ENCODE measurements at places on chromosomes 5 and 9.
A peak's percentile ranks its signal among the peaks of the same experiment; 100 is the strongest.

DNA sequence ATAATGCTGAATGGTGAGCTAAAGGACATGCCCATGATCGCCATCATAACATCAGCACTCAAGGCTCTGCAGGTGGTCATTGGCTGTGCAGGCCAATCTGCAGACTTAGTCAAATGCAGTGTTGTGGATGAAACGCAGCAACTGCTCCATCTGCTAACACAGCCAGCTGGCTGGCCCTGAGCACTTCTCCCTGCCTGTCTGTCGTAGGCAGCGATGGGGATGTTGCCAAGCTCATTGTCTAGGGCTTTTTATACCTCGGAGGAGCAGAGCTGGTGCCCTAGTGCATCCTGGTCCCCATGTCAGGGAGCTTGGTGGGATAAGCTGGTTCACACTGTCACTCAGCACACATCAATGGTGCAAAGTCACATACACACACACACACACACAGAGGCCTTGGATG lies 189.4 kb downstream of the TENT4A start:
- DNase-seq: no peak

GRCh38 chr9:100352201-100352726 lies 478 bp downstream of the TEX10 start:
- DNase-seq: peak; percentile 32

DNA sequence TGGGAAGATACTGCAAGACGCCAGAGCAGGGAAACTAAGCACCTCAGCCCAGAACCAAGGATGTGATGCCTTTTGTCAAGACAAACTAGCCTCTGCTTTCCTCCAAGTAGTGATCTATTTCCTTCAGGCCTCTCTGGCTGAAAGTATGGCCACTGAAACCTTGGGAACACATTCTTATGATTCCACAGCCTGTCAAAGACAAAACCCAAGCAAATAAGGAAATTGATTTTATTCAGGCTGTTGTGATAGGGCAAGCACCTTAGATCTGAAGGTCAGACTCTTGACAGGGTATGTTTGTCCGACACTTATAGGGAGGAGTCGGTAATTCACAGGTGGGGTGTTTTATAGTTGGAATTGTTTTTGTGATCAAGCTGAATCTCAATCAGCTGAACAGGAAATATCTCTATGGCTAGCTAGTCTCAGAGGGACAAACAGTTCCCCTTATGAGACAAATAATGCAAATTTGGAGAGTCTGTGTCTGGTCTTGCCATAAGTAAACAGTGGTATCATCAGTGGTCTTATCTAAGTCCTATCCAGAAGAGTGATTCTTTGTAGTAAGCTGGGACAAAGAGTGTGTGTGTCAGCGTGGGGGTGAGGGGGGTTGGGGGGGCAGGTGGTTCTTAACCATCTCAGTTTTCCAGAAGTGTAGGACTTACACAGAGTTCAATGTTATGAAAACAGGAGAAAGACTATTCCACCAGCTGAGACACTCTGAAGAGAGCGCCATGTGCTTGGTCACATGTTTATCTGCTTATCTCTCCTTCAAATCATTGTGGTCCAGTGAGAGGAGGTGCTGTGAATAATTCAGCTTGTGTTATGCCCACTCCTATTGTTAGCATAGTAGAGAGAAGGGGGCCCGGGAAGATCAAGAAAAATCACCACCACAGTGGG lies 6.7 kb upstream of the ZCCHC10 start:
- peak; percentile 26 for DNase-seq

DNA sequence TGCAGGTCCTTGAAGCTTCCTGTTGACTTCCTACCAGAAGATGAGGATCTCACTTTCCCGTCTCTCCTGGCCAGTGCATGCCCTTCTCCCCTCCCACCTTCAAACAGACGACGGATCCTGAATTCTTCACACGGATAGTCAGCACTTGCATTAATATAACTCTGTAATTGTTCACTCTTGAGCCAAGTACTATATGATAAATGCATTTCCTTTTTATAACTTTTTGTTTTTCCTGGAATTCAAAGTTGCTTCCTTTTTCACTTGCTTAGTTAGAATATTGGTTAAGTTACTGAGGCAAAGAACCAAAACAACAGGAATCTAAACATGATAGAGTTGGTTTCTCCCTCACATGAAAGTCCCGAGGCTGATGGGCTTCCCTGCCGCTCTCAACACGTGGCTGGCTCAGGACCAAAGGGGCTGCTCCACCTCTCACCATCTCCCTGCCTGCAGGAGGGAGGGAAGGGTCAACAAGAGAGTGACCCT lies 20.2 kb upstream of the EGFL7 start:
- DNase-seq: no peak

GRCh38 chr5:63916786-63917185 lies 45.5 kb downstream of the HTR1A start:
- peak; percentile 47 for DNase-seq

GRCh38 chr5:36573438-36573837 lies 33.0 kb upstream of the SLC1A3 start:
- DNase-seq: peak; percentile 93

DNA sequence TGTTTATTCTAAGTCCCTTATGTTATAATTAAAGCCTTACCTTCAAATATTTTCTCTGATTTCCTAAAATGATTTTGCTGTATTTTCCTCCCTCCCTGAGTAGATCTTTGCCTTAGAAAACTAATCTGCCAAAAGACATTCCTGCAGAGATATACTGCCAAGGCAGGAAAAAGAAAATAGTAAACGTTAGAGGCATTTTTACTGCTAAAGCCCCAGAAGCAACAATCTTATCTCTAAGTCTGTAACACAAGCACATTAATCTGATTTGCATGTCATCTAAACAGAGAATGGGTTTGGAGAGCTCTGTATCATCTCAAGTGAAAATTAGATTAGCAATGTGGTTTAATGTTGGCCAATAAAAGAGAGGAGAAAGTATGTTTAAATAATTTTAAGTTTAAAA lies 847.7 kb downstream of the MAT2B start:
- peak; percentile 48 for DNase-seq

GRCh38 chr9:79300068-79300467 lies 271.7 kb upstream of the TLE4 start:
- DNase-seq: no peak

DNA sequence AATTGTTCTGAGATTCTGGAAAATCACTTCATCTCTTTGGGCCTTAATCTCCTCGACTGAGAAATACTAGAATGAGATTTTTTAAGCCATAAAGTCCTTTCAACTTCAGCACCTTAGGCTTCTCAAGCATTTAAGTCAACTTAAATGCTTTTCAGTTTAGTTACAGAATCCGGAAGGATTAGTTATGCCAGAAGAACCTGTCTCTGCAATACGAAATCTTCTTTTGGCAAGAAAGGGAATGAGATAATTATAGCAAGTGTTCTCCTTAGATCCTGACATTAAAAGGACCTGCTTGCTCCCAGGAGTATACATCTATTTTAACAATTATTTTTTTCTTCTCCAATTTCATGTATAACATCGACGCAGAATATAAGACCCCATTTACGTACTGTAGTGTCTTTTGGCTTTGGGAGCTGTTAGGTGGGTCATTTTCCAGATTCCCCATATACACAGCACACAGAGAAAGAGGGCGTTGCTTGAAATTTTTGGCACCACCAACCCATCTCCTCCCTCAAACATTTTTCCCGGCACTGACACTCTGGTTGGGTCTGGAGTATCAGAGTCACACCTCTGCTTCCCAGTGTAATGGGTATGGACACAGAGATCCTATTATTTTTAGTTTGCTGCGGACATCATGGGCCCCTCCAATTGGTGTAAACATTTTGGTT lies 43.6 kb upstream of the CLINT1 start:
- DNase-seq: no peak

DNA sequence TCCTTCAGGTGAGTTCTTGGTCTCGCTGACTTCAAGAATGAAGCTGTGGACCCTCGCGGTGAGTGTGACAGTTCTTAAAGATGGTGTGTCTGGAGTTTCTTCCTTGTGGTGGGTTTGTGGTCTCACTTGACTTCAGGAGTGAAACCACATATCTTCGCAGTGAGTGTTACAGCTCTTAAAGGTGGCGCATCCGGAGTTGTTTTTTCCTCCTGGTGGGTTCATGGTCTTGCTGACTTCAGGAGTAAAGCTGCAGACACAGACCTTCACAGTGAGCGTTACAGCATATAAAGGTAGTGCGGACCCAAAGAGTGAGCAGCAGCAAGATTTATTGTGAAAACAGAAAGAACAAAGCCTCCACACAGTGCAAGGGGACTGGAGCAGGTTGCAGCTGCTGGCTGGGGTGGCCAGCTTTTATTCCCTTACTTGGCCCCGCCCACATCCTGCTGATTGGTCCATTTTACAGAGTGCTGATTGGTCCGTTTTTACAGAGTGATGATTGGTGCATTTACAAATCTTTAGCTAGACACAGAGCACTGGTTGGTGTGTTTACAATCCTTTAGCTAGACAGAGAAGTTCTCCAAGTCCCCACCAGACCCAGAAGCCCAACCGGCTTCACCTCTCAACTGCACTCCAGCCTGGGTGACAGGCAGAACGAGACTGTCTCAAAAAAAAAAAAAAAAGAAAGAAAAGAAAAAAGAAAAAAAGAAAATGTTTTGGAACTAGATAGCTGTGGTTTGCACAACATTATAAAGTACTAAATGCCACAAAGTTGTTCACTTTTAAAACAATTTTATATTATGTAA lies 9.1 kb upstream of the ERMP1 start:
- DNase-seq: no peak

DNA sequence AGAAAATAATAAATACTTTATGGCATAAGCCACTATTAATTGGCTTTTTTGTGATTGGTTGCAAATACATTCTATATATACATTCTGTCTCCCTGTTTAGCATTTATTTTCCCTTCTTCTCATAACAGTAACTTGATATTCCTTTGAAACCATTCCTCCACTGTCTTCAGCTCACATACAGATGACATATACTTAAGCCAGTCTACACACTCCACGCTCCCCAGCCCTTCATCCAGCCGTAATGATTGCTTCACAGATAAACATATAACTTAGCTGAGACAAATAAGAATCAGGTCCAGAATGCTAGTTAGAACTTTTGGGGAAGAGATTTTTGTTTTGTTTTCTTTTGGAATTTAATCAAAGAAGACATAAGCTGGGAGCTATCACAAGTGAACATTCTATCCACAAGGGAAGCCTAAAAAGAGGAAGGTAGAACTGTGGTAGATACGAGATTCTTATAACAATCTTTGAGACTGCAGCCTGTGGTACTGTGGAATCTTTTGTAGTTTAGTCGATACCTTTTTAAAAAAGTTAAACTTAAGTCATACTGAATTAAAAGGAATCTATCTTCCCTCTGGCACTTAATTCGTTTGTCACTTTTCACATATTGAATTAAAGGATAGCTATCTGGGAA lies 365.1 kb upstream of the PRR16 start:
- DNase-seq: no peak

GRCh38 chr5:119323601-119324000 lies 32.2 kb upstream of the TNFAIP8 start:
- peak; percentile 34 for DNase-seq

DNA sequence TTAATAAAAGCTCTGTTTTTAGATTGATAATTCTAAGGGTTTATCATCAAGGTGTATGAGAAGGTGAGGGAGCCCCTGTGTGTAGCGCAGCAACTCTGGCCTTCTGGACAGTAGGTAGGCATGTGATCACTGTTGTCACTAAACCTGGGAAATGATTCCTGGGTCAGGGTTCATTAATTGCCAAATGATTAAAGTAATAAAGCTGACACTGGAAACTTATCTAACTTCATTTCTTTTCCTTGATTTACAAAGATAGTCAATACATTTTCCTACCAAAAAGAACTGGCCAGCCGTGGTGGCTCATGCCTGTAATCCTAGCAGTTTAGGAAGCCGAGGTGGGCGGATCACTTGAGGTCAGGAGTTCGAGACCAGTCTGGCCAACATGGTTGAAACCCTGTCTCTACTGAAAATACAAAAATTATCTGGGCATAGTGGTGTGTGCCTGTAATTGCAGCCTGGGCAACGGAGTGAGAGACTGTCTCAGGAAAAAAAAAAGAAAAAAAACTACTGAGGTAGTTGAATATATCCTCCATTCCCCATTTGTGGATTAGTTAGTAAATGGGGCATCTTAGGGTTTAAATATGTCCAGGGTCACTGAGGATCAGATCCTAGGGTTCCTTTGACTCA lies 2.4 kb downstream of the EHMT1 start:
- peak; percentile 33 for DNase-seq

DNA sequence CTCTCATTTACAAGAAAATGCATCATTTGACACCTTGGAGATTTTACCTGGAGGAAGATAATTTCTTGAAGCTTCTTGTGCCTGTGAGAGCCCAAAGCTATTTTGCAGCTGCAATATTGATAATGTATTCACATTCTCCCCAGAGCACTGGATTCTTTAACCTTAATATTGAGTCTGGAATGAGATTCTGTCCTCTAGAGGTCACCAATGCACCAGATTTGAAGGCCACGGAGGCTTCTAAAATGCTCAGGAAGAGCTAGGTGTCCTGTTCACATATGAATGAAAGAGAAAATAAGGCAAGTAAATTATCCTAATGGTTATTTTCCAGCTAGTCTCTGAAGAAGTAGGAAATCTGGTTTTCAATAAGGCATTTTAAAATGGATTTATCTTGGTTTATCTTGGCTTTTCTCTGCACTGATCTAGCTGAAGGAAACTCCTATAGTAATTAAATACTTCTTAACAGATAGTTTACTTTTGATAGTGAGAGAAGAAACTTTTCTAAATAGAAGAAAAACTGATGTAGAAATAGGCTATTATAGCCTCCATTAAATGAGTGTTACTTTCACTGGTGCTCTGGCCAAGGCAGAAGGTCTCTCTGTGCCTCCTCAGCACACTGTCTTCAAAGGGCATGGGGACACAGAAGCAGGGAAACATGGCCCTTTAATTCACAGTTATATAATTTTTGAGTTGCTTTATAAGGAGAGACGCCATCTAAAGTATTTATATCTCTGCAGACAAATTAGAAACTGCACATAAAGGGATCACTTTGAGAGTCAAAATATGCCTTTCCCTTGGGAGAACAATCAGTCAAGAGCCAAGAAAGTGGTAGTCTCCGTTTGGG lies 297.0 kb upstream of the ACTBL2 start:
- peak; percentile 81 for DNase-seq

- no peak for DNase-seq
Observed at GRCh38 chr9:33300546-33300945, 10.2 kb downstream of the NFX1 start.

DNA sequence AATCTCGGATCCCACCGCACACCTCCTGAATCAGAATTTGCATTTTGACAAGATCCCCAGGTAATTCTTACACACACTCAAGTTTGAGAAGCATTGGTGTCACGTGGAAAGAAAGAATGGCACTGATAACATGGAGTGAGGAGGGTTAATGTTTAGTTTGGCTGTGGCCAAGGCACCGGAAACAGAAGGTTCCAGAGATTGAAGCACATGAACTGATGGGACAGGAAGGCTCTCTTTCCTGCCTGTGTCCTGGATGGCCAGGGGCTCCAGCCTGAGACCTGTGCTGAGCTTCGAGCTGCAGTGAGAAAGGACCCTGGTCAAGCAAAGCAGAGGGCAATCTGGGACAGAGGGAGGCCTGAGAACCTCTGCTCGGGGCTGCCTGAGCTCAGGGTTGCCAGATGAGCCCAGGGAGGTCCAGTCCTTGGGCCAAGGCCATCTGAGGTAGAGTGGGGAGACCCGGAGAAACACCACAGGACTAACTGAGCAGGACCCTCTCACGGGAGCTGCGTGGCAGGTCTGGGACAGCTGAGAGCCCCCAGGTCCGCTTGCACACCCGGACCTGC lies 27.3 kb downstream of the AFAP1L1 start:
- DNase-seq: no peak

- no peak for DNase-seq
Observed at GRCh38 chr5:141672841-141673813, 8.9 kb downstream of the ARAP3 start.

GRCh38 chr5:150266871-150267291 lies 22.7 kb downstream of the CAMK2A start:
- no peak for DNase-seq

- DNase-seq: no peak
Observed at GRCh38 chr5:4246447-4246846, 650.8 kb downstream of the IRX1 start.

GRCh38 chr5:51664491-51665250 lies 281.4 kb downstream of the ISL1 start:
- DNase-seq: no peak
